HuH-7 (cell line): ENCODE measurements at places on chromosomes 7 and 10.

DNA sequence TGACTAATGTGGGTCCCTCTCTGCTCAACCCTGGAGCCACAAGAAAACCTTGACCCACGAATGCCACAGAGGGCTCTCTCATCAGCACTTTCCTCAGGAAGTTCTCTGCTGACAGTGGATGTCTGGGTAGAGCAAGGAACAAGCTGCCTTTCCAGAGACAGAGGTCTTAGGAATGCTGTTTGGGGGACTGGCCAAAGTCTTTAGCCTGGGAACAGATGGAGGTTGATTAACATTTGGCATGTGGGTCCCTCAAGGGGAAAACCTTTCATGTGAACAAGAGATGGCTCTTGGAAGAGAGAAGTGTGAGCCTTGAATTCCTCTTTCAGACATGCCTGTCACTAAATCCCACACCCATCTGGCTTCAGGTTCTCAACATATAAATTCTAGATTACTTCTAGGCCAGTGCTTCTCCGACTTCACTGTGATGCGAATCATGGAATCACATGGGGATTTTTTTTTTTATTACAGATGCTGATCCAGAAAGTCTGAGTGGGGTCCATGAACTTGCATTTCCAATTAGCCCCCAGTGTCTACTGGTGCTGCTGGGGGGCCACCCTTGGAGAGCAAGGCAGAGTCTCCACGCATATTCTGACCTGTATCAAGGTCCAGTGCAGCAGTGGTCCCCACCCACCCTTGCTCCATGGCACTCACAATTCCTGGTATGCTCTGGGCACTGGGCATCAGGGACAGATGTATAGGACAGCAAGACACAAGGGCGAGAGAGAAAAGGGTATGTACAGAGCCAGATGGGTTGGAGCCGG lies 360.4 kb downstream of the CXCL12 start:
- no peak for DNase-seq

- no peak for DNase-seq
Observed at GRCh38 chr7:128019288-128019687, 11.9 kb downstream of the LRRC4 start.

GRCh38 chr7:31083210-31083786 lies 31.2 kb downstream of the ADCYAP1R1 start:
- no peak for DNase-seq

GRCh38 chr10:101351017-101351416 lies 2.9 kb upstream of the BTRC start:
- DNase-seq: no peak

DNA sequence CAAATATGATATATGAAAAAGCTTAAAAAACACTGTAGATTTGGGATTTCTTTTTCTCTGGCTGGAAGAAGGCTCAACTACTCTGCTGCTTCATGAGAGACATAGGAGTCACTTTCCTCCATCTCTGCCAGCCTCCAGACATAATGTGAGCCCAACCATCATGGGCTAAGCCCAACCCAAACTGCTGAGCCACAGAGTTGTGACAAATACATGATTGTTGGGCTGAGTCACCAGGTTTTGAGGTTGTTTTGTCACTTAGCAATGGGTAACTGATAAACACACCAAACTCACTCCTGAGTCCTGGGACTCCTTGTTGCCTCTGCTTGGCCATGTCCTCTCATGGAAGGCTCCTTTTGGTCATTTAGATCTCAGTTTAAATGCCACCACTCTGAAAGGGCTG lies 381.8 kb upstream of the FZD8 start:
- DNase-seq: no peak

- peak; percentile 68 for DNase-seq
Observed at GRCh38 chr10:73871295-73872189, 2.8 kb downstream of the CAMK2G start.

GRCh38 chr10:118958984-118959925 lies 70.3 kb upstream of the NANOS1 start:
- no peak for DNase-seq
